H7 (cell line): ENCODE measurements at places on chromosomes 12 and 14. TPM values are rescaled to one million over a fixed set of nuclear protein-coding genes. Genes with fewer than 3 reads are reported as not detected.

DNA sequence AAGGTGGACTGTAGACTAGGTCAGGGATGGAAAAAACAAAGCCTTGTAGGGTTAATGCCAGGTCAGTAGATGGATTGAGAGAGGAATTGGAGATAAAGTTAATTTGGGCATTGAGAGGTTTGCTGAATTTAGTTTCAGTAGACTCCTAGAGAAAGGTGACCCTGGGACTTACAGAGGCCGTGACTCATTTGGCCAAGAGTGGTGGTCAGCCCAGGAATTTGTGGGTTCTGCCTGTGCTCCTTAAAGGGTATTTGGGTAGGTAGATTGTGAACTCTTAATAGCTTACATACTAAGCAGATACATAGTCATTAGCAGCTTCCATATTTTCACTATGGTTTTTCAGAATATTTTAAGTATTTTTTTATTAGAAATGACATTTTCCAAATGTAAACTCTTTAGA lies 21.8 kb downstream of the PLEKHA5 start:
- no peak for DNase-seq

DNA sequence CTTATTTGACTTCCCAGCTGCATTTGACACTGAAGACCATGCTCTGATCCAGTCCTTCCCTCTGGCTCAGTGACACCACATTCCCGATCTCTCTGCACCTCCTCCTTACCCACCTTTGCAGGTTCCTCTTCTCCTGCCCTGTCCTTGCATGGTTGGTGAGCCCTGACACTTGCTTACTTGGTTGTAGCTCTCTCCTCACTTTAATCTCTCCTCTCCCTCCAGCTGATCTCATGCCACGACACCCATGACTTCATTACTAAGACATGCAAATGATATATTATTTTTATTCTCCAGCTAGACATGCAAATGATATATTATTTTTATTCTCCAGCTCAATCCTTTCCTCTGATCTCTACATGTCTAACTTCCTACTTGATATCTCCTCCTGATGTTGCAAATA lies at the start of gene SERPINA9:
Gene SERPINA9, minus strand, starts transcription at position 175 of the 400 bp plus-strand sequence. CDS start 6,357 bp downstream, outside the sequence.
- no peak for DNase-seq

DNA sequence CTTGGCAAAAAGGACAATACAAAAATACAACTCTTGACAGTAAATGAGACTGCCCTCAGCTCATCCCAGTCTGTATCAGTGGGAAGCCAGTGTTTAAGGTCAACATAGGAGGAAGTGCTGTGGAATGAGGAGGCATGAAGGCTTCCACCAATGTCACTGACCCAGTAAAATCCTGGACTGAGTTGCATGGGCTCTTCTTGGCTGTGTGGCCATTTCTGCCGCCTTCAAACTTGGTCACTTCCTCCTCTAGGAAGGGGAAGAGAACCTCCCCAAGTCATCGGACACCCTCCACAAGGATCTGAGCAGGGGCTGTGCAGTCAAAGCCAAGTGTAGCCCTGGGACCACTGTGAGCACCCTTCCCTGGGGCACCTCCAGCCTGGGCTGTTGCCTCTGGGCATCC lies 11.9 kb downstream of the GPR68 start:
- no peak for DNase-seq

Gene OTX2
- total RNA-seq: 85.8 and 148 TPM in 2 replicates

Gene REM2
- total RNA-seq: 0.33 and 0.73 TPM in 2 replicates

Gene DTX1
- 1.00 and 2.5 TPM in 2 replicates for total RNA-seq

Gene NOS1
- 0.35 and 0.48 TPM in 2 replicates for total RNA-seq

Gene TPPP2
- 0.15 TPM in 1 of 2 replicates, not detected in the other for total RNA-seq
